ENCODE measurements at places on chromosomes 6 and 20.

GRCh38 chr6:159125014-159125609, 44.1 kb upstream of the FNDC1 start:
- no peak for DNase-seq

DNA sequence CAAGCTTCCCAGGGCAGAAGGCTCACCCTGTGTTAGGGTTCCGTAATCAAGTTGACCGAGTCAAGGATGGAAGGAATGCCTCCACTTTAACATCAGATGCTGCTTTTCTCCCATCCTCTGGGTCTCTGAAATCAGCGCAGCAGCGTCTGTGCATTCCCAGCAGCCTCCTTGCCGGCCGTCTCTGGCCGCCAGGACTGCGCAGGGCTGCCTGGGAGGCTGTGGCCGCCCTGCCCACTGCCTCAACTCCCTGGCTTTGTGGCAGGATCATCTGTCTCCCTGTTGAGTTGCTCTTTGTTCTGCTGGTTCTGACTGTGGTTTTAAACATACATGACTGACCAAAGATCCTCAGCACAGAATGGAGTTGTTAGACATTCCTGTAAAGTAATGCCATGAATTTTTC, 56.5 kb downstream of the DLL1 start:
- DNase-seq: peak; percentile 66

- DNase-seq: no peak
These were observed 767 bp upstream of the PAX1 start for GRCh38 chr20:21704408-21705385.

DNA sequence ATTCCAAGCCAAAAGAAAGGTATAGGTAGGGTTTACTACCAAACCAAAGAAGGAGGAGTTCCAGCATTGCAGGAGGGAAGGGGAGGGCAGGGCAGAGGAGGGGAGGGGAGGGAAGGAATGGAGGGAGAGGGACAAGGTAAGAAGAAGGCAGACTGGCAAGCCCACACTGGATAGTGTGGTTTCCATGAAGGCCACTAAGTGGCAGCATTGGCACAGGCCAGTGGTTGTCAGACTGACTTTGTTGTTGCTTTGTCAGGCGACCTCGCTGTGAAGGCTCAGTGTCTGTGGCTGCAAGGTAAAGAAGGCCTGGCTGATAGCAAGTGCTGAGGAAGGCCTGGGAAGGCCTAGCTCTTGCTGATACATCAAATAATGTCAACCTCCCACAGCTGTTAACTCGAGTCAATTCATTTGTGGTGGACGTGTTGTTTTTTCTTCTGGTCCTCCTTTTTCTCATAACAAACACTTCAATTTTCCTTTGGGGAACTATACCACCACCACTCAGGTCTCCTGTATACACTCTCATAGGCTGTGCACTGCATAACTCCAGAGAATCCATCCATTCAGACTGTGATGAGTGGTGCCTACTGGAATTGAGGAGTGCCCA, 7.7 kb upstream of the ZNF334 start:
- DNase-seq: peak; percentile 67

DNA sequence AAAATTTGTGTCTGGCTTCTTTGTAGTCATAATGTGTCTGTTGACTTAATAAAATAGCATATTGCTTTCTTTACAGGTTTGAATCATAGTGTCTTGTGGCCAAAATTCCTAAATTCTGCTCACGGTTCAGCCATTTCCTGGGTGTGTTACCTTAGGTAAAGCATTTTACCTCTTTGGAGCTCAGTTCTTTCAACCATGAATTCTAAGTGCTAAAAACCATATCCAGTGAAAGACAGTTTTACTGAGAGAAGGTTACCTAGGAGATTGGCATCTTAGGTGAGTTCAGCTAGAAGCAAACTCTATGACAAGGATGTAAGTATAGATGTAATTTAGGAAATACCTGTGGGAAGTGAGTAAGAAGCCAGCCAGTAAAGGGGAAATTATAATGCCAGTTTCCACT, 20.7 kb downstream of the CRYBG1 start:
- no peak for DNase-seq

DNA sequence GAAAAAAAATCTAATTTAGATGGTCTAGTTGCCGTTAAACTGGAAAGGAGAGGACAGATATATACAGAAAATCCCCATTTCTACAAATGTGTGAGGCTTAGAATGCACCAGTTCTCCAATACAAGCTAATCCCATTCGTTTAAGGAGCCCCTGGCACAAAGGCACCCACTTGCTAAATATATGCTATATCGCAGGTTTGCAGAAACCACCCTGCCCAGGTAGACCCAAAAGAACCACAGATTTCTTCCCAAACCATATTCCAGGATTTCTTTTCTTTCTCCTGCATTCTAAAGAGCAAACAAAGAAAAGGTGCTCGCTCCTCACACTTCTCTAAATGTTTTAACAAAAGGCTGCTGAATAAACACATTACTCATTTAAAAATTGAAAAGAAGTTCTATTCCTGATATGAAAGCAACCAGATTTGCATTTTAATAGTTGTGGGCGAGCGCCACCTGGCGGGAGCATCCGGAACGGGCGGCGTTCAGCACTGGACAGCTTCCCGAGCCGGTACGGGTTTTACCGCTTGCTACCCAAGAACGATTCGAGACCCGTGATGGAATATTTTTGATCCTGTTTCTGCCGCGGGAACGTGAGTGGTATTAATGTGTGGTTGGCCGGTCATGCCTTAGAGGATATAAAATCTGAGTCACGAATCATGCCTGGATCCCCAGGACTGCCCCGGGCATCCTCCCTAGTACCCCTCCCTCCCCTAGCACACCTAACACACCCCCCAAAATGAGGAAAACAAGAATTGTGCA, 2.1 kb downstream of the PTPRT start:
- DNase-seq: peak; percentile 63

GRCh38 chr6:53424300-53424699, 75.5 kb upstream of the ELOVL5 start:
- no peak for DNase-seq

DNA sequence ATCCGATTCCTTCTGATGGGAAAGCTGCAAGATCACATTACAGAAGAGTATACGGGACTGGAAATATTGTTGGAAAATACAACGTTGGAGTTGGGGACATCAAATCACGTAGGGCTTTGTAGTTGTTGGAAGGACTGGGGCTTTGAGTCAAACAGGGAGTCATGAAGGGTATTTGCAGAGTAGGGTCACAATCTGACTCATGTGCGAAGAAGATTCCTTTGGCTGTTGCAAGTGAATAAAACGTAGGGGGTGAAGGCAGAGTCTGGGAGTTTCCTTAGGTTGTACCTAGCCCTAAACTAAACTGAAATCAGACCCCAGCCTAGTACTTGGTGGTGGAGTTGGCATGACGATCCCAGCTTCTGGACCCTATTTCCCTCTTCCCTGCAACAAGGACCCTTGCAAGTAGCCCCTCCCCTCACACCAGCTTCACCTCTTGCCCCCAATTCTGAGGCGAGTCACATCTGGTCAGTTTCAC, 32.3 kb downstream of the SNX5 start:
- DNase-seq: no peak

DNA sequence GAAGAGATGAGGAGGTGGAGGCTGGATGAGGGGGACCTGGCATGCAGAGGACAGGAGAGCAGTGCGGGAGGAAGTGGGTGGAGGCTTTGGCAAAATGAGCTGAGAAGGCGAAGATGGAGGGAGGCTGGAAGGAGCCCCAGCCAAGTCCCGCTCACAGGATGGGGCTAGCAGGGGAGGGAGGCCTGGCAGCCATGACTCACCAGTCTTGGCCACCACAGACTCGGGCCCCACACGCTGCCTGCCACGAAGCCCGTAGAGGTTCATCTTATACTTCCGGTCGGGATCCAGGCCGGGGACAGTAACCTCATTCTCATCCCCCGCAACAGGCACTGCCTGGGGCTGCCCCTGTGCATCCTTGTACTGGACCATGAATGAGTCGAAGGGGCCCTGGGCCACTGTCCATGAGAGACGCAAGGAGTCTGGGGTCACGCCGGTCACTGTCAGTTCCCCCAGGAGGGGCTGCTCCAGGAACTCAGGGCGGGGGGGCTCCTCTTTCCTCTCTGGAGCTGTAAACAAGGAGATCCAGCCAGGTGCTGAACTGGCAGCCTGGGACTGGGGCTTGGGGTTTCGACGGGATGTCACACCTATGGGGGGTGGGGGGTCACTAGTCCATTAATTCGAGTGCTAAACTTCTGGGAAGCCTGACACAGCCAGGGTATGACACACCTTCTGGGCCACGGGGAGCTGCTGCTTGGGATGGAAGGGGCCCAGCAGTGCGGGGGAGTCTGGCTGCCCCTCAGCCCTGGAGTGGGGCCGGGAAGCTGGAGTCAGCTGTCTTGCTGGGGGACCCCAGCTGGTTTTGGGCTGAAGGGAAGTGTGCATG, 27.8 kb downstream of the TNXB start:
- no peak for DNase-seq

DNA sequence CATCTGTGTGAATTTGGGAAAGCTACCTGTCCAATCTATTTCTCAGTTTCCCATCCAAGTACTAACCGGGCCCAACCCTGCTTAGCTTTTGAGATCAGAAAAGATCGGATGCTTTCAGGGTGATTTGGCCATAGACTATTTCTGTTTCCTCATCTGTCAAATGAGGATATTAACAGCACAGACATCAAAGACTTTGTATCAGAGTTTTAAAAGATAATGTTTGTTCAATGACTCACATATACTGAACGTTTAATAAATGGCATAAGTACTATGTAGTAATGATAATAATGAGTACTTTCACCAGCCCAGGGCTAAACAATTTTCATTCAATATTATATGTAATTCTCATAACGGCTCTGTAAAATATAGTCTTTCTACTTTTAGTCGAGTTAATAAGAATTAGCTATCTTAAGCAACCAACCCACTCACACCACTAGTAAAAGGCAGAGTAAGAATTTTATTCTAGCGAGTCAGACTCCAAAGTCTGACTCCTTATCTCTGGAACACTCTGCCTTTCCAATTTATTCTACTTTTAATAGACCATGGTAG, 216.5 kb downstream of the ARHGAP18 start:
- no peak for DNase-seq

DNA sequence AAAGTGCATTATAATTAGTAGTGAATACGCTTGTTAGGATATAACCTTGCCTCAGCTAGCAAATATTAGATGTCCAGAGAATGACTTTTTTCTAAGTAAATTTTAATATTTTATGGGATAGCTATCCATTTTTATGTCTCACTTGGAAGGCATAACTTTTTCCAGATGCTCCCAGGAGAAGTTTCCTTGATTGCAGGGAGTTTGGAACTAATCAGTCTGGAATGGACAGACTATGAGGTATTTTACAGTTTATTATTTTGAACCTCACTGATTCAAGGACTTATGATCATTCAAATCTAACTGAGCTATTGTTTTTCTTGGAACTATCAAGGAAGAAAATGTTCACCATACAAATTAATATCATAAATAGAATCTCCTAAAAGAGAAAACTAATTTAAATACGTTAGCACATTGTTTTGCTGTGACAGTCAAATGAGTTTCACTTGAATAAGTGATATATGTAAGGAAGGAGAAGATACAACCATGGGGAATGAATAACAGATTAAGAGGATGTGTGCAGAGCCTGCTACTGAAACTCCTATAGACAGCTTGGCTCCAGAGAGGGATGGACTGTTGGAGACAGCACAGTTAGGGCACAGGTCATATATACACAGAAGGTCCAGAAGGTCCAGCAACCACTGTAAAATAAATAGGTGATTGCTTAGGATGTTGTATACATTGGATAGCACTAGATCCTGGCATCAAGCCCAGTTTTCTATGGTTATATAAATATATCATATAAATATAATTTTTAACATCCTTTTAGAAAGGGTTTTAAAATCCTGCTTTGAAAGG, 20.6 kb upstream of the LCA5 start:
- no peak for DNase-seq

GRCh38 chr6:25103603-25104002, 167.8 kb upstream of the RIPOR2 start:
- no peak for DNase-seq

- DNase-seq: no peak
These were observed 341.2 kb downstream of the SAMD5 start for GRCh38 chr6:147849401-147850330.
